ENCODE measurements at places on chromosomes 3 and 15. TPM values are rescaled to one million over a fixed set of nuclear protein-coding genes. Genes with fewer than 3 reads are reported as not detected.

DNA sequence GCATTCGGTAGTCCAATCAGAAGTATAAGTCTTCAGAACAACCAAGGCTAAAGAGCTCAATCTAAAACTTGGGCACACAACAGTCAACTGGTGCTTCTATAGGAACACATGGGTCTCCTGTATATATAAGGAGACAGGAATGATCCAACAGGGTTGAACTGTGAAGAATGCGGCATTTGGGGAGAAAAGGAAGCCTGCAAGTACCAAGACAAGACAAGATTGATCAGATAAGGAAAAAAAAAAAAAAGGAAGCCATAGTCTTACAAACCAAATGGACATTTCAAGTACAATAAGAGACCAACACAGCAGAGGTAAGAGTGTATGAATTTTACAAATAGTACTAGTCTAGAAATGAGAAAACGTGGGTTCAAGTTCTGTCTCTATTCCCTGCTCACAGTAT, 6.5 kb downstream of the CPEB1 start:
- no peak for DNase-seq

Gene SLC7A14
- total RNA-seq = 3.0 TPM

Gene SLC9C1
- total RNA-seq = under 0.01 TPM

DNA sequence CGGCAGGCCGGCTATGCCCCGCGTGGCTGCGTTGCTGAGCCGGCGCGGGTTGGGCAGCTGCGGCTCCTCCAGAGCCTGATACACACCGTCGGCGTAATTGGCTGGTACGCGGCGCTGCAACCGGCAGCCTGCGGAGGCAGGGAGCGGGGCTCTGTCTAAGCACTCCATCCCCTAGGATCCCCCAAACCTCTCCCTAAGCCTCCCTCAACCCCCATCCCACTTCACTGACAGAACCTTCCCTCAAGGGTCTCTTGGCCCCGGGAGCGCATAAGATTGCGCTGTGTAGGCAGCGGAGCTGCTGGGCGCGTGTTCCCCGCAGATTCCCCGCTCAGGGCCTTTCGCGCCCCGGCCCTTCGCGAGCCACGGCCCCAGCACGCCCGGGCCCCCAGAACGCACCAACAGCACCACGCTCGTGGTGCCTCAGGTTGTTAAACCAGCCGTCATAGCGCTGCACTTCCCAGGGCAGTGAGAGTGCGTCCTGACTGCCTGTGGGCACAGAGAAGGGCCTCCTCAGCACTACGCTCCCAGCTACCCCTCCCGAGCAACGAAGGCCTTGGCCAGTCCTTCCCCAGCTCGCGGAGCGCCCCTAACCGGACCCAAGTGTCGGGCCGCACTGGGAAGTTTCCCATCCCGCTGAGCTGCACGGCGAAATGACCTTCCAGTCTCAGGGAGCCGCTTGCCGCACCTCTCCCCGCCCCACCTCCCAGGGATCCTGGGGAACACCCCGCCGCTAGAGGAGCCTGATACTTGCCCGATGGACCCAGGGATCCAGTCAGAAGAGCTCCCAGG, 1.2 kb downstream of the DUOX2 start:
- DNase-seq = no peak

Gene IQCF5
- total RNA-seq = not detected

Gene ANKRD34C
- not detected for total RNA-seq

Gene CPN2
- total RNA-seq = not detected

DNA sequence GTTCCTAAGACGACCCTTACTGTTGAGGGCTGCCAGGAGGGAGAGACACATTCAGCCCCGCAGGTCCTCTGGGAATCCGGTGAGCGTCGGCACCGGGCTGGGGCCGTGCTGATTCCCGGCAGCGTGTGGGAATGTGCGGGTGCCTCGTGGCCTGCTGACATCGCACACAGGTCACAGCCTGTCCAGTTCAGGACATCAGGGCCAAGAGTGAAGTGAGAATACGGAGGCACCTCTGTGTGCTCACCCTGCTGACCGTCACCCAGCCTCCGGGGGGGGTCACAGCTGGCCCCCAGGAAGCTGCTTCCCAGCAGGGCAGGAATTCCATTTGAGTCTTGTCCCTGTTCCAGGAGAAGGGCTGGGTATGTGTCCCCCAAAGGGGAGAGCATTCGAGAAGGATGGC, 53.6 kb downstream of the PGPEP1L start:
- DNase-seq = no peak

GRCh38 chr3:51397392-51397791, 6.3 kb downstream of the RBM15B start:
- no peak for DNase-seq

Gene GCHFR
- 10.6 TPM for total RNA-seq

GRCh38 chr3:10867384-10867783, 51.4 kb downstream of the SLC6A11 start:
- no peak for DNase-seq

GRCh38 chr3:177680472-177680821, 483.2 kb upstream of the TBL1XR1 start:
- no peak for DNase-seq

DNA sequence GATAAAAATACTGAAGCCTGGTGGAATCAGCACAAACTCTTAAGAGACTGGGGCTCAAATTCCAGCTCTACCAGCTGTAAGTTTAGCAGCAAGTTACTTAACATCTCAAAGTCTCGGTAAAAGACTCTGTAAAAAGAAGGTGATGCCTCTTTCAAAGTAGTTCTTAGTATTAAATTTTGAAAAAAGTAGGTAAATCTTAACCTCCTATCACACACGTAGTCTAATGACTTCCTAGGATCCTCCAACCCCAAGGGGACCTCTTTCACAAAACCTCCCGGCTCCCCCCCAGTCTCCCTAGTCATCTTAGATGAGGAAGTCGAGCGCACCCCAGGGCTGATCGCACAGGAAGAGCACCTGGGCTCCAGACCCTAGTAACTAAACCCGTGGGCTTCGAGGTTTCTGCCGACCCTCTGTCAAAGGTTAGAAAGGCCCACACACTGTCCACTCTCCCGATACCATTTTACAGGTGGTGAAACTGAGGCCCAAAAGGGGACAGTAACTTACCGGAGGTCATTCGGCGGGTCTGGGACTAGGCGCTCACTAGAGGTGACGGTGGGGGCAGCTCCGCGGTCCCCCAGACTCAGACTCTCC, 427 bp downstream of the MBD4 start:
- no peak for DNase-seq

Gene ACOX2
- 1.8 TPM for total RNA-seq

DNA sequence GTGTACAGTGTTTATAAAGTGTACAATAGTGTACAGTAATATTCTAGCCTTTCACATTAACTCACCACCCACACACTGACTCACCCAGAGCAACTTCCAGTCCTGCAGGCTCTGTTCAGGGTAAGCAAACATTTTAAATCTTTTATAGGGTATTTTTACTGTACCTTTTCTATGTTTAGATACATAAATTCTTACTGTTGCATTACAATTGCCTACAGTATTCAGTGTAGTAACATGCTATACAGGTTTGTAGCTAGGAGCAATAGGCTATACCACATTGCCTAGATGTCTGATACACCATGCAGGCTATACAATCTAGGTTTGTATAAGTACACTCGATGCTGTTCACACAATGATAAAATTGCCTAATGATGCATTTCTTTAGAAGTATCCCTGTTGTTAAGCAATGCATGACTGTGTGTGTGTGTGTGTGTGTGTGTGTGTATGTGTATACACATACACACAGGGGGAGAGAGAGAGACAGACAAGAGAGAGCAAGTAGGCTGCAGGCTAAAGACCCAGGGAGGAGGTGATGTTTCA, 72.5 kb upstream of the PRR23C start:
- no peak for DNase-seq

DNA sequence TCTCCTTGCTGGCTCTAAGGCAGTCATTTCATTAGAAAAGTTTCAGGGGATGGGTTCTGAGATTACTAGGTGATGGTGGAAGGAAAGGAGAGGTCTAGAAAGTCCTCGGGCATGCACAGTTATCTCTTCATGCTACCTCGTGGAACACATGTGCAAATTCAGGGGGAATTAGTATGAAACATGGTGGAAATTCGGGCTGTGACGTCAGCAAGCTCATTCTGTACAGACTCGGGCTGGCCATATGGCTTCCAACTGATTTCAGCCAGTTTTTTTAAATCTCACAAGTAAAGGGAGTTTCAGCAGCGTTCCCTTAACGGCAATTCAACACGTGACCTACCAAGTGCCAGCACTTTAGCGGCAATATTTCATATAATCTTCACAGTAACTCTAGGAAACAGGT, 251.1 kb downstream of the TBL1XR1 start:
- no peak for DNase-seq

Gene XCR1
- not detected for total RNA-seq

- DNase-seq = no peak
Measured at GRCh38 chr3:108389372-108389771, 93.0 kb downstream of the HHLA2 start.

GRCh38 chr3:52182196-52182595, 15.8 kb upstream of the ALAS1 start:
- DNase-seq = no peak

Gene C3orf85
- not detected for total RNA-seq

- no peak for DNase-seq
Measured at GRCh38 chr3:21751886-21752285, 876 bp upstream of the ZNF385D start.

Gene MYO5C
- 6.9 TPM for total RNA-seq

- DNase-seq = no peak
Measured at GRCh38 chr3:108393128-108393900, 97.0 kb downstream of the HHLA2 start.

Data from pulmonary artery endothelial cell (primary cell).